ENCODE measurements at places on chromosomes 6 and 20.

- DNase-seq, result no peak
Measured at GRCh38 chr6:31879901-31880300, 1.1 kb upstream of the SLC44A4 start.

DNA sequence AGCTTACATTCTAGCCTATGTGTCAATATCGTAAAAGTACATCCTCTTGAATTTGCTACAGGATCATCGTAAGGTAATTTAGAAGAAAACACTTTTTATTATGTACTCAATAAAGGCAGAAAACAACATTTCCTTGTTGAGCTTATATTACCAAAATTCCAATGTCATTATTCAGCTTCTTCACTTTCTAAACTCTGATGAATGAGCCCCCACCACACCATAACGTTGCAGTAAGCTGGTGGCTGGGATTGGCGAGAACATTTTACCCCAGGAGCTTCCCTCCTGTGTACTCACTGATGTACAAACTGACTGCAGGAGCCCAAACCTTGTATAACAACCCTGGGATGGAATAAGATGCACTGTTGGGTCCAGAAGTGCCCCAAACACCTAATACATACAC, 238.1 kb upstream of the MARCKS start:
- no peak for DNase-seq

- no peak for DNase-seq
Measured at GRCh38 chr6:16840725-16841124, 79.5 kb upstream of the ATXN1 start.

GRCh38 chr6:32073101-32073500, 34.9 kb downstream of the CYP21A2 start:
- no peak for DNase-seq

DNA sequence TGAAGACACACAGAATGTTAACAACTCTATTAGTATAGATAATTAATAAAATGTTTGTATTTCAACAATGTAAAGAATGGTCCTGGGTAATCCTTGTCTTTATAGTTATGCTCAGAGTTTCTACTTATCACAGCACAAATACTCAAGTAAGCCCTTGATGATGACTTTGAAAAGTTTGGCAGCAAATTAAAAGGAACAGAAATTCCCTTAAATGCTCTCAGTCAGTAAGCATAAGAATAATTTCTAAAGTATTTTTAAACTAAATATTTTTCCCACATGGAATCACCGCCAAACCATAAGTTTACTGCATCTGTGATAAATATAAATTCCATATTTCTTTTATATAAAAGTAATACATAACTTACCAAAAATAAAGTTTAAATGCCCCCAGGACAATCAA, 96.1 kb downstream of the COL12A1 start:
- no peak for DNase-seq

- DNase-seq, result no peak
Measured at GRCh38 chr6:122663981-122664380, 53.8 kb downstream of the PKIB start.

- no peak for DNase-seq
Measured at GRCh38 chr6:10690651-10691445, 3.6 kb downstream of the C6orf52 start.

- DNase-seq, result no peak
Measured at GRCh38 chr20:61422636-61423425, 170.8 kb downstream of the CDH4 start.

- no peak for DNase-seq
Measured at GRCh38 chr6:159104931-159105330, 60.1 kb upstream of the TAGAP start.

DNA sequence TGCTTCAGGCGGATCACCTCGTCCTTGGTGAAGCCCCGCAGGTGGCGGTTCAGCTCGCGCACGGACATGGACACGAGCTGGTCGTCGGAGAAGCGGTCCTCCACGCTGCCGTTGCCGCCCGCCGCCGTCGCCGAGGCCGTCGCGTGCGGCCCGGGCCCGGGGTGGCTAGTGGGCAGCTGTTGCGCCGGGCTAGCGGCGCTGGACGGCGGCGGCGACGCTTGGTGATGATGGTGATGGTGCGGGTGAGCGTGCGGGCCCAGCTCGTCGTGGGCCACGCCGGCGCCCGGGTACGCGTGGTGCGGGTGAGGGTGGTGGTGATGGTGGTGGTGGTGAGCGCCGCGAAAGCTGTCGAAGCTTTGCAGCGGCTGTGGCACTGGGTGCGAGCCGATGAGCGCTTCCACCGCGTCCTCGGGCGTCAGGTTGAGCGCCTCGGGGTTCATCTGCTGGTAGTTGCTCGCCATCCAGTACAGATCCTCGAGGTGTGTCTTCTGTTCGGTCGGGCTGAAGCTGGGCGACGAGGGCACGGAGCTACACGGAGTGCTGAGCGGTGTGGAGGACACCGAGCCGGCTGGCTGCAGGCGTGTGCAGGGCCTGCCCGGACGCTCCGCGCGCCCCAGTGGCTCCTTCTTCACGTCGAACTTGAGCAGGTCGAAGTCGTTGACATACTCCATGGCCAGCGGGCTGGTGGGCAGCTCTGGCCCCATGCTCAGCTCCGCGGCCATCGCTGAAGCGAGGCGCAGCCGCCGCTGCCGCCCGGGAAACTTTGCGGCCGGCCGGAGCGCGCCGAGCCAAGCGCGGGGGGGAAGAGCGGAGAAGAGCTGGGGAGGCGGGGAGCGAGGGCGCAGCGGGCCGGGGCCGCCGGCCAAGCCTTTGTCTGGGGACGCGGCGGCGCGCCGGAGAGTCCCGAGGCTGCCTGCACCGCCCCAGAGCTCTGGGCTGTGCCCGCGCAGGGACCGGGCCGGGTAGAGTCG, 622 bp downstream of the MAFB start:
- DNase-seq, result no peak

DNA sequence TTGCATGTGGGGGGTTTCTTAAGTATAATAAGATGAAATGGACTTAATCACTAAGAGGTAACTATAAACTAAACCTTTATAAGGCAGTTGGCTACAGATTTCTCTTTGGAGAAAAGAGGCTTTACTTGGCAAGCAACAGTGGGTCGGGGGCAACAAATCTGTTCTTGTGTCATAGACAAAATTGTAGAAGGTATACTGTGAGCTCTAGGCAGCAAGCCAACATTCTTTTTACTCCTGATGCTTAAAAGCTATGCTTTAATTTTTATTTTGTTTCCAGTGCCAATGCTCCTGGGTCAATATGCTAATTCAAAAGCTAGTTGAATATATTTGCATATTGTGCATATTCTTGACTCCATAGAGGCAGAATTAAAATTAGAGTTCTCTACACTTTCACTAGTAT, 495.4 kb downstream of the BTBD3 start:
- DNase-seq, result no peak

GRCh38 chr20:4483486-4483885, 238.2 kb upstream of the PRND start:
- DNase-seq, result no peak

- DNase-seq, result no peak
Measured at GRCh38 chr6:68572525-68572924, 62.6 kb upstream of the ADGRB3 start.

- peak; percentile 56 for DNase-seq
Measured at GRCh38 chr6:31493875-31494694, 3.9 kb upstream of the MICB start.

DNA sequence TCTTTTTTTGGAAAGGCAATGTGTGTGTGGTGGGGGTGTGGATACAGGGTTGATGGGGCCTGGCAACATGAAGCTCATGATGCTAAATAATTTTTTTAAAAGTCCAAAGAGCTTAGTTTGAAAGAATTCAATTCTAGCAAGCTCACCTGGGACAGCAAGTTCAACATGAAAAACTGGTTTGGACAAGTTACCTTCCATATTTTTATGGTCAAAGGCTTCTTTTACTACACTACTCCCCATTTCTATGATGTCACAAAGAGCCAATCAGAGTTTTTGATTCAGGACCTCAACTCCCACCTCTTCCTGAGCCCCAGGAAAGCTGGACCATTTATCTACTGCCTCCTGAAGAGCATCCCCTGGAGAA, 66.1 kb upstream of the CTNNBL1 start:
- DNase-seq, result no peak

DNA sequence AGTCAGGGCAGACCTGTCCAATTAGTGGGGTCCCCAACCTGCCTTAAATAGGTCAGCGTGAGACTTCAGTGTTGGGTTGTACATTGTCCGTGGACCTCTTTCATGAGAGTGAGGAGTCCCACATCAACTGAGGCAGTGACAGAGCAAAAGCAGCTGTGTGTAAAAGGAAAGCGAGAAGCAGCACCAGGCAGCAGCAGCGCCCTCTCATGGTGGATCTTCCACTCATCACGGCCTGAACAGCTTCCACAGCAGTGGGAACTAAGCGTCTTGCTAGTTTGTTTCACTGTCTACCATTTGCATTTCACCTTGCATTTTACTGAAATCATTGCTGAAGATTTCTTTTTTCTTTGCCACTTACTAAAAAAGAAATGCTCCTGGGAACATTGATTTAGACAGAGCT, 333.8 kb downstream of the PKHD1 start:
- no peak for DNase-seq

GRCh38 chr6:134816300-134816699, 133.6 kb downstream of the ALDH8A1 start:
- DNase-seq, result no peak

- no peak for DNase-seq
Measured at GRCh38 chr6:13581700-13582229, 7.4 kb downstream of the SIRT5 start.

DNA sequence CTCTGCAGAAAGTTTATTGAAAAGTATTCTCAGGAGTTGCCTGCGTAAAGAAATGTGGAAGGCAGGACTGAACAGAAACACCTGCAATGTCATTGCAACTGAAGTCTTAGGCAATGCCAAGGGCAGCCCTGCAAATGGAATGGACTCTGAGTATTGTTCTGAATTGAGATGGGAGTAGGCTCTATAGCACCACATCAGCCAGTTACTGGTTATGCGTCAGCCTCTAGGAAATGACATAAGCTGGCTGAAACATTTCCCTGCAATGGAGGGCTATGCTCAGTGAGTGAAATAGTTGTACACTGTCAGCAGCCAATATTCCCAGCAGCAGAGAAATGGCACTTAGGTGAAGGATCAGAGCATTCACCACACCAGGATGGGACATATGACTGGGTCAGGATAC, 13.8 kb upstream of the GJE1 start:
- DNase-seq, result no peak

- no peak for DNase-seq
Measured at GRCh38 chr20:3995749-3996320, 19.5 kb downstream of the RNF24 start.

- DNase-seq, result no peak
Measured at GRCh38 chr6:7532821-7533220, 8.7 kb upstream of the DSP start.

GRCh38 chr20:44908987-44909871, 631 bp upstream of the PABPC1L start:
- DNase-seq, result no peak

DNA sequence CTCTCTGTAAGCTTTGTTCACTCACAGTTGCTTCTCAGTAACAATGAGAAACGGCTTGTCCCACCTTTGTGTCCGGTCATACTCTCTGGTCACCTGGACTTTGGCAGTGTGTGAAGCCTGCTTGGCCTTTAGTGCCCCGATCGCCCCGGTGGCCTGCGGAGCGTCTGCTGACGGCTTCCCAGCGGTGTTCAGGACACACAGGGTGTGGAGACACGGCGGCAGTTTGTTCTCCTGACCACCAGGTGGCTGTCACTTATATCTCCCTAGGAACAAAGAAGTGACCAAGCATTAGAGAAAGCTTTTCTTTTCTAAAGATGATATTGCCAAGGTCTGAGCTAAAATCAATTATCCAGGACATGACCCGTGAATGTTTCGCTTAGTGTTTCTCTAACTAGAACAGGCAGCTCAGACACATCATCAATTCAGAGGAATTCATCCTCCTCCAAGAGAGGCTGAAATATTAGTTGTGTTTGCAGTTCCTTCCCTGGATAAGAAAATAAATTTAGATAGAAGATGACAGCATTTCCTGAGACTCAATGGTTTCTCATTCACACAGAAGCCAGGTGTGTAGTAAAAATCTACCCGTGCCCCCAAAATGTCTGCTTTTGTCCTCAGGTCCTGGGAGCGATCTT, 167.4 kb upstream of the THBS2 start:
- DNase-seq, result no peak

- no peak for DNase-seq
Measured at GRCh38 chr20:3797592-3798372, 1.7 kb downstream of the CDC25B start.

GRCh38 chr6:37319856-37320480, 33.8 kb upstream of the RNF8 start:
- no peak for DNase-seq

GRCh38 chr6:148578837-148579565, 167.8 kb upstream of the UST start:
- no peak for DNase-seq

DNA sequence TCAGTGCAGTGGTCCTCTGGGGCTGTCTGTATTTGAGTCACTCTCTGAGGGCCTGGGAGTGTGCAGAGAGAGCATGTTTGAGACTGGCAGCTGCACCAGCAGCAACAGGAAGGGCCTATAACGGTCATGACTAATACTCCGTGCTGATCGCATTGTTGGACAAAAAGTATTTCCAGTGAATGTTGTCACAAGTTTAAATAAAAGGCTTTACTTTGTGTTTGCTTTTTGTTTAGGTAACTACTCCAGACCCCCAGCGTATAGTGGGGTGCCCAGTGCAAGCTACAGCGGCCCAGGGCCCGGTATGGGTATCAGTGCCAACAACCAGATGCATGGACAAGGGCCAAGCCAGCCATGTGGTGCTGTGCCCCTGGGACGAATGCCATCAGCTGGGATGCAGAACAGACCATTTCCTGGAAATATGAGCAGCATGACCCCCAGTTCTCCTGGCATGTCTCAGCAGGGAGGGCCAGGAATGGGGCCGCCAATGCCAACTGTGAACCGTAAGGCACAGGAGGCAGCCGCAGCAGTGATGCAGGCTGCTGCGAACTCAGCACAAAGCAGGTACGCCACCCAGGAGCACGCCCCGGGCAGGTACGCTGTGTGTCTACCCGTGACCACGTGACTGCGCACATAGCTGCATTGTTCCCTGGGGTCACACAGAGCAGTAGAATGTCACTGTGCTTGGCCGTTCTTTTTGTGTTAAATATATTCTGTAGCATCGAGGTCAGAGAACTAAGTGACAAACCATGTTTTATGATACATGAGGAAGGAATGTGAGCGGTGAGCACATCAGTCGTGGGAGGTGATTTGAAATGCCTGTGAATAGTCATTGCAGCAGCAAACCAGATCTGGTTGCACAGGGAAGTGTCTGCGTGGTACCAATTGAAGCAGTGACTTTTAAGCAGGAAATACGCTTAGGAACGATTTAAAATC, 174.7 kb downstream of the TMEM242 start:
- no peak for DNase-seq

- no peak for DNase-seq
Measured at GRCh38 chr20:10802236-10802635, 128.4 kb upstream of the JAG1 start.

Data from bone marrow (tissue), 2 donors.